NCI-H1092 treated with DMSO at 0.1 percent for 48 hours (cell line): ENCODE measurements at places on chromosomes 1 and 21.
A peak's percentile ranks its signal among the peaks of the same experiment; 100 is the strongest.

DNA sequence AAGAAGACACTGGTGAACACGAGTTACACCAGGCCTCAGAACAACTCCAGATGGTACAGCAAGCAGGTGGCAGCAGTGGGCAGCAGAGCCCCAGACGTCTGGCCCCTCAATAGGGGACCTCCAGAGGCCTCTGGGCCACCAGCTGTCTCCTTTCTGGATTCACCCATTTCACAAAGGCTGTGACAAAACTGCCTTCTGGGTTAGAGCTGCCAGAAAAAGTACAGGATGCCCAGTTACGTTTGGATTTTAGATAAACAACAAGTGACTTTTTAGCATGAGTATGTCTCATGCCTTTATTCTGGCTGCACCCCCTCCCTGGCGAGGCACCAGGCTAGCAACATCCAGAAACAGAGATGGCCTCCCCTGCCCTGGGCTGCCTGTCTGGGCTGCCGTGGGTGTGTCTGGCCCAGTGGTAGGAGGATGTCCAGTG, 30.1 kb downstream of the ITPKB start:
- peak; percentile 18 for DNase-seq

GRCh38 chr1:6136516-6137220, 43.5 kb downstream of the CHD5 start:
- DNase-seq: no peak

DNA sequence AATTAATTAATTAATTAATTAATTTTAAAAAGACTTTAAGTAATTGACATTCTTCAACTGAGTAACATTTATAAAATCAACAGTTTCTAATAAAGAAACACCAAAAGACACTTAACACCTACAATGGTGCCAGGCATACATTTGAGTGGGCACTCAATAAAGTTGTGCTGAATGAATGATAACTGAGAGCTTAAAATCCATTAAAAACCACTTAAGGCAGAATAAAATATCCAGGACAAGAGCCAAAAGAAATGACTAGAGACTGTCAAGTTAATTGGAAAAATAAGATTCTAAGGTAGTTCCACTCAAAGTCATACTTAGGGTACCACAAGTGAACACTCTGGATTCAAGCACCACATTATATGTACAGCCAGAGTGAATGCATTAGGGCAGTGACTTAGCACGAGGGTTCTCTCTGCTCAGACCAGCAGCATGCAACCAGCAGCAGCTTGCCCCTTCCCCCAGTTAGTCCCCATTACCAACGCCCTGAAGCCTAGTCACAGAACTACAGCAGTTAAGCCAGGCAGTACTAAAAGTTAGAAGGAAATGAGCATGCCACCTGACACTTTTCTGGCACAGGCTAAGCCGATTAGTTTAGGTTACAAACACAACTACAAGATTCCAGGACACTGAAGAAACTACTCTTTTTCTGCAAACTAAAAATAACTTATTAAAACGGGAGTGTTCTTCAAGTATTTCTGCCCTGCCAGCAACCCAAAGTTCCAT, 46.5 kb downstream of the LUZP1 start:
- DNase-seq: no peak

DNA sequence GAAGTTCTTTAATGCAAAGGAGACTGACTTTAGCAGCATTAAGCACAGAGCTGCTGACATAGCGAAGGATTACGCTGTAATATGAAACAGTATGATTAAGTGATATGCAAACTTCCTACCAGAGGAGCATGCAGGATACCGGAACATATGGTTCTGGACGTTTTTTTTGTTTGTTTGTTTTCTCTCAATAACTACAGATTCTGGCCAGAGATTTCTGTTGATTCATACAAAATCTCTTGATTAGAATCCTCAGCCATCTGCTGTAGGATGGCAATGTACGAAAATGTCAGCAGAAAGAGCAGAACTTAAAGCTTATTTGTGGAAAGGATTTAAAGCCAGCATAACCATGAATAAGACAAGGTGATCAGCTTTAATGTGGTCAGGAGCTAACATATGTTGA, 970.7 kb downstream of the KCNT2 start:
- DNase-seq: no peak

GRCh38 chr1:231166398-231166797, 4.5 kb downstream of the TRIM67 start:
- no peak for DNase-seq

DNA sequence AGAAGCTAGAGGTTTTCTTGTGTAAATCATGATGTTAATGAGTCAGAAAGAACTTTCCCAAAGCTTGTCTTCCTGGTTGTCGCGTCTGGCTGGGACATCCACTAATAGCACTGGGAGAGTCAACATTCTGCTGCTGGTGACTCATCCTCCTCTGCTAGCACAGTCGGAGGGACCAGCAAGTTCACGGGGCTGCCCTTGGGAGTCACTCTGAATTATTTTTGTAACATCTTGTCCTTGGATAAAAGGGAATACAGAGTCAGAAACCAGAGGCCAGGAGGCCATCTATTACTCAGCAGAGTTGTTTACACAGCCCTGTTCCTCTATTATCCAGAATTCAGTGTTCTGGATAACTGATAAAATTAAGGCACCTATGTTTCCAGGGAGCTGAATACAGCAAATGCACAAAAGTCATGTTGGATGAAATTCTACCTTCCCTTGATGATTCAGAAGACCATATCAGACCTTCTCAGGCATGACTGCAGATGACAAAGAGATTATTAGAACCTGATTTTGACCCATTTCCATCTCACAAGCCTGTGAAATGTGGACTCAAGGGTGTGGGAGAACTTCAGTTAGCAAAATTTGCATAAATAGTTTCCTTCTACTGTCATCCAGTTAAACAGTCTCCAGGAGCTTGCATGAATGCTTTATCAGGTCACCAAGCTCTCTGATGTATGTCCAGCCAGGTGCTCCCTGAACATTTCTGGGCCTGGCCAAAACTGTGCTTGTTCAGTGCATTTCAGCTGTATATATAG, 68.1 kb downstream of the JAK1 start:
- DNase-seq: no peak

DNA sequence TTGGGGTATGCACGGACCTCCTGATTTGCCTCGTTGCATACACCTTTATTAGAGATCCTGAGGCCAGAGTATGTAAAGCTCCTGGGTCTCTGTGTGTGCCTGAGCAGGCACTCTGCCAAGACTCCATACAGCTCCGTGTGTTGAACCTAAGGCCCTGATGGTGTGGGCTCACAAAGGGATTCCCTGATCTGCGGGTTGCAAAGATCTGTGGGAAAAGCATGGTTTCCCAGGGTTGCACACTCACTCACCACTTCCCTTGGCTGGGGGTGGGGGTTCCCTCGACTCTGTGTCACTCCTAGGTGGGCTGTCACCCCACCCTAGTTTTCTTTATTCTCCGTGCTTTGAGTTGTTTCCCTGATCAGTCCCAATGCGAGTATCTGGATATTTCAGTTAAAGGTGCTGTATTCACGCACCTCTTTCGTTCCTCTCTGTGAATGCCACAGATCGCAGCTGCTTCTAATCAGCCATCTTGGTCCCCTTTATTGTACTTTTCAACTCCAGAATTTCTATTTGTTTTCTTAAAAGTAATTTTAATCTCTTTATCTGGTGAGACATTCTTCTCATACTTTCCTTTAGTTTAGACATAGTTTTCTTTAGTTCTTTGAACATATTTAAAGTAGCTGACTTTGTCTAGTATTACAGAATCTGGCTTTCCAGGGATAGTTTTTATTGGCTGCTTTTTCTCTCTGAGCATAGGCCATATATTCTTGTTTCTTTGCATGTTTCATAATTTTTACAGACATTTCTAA, 39.0 kb upstream of the F3 start:
- DNase-seq: no peak

DNA sequence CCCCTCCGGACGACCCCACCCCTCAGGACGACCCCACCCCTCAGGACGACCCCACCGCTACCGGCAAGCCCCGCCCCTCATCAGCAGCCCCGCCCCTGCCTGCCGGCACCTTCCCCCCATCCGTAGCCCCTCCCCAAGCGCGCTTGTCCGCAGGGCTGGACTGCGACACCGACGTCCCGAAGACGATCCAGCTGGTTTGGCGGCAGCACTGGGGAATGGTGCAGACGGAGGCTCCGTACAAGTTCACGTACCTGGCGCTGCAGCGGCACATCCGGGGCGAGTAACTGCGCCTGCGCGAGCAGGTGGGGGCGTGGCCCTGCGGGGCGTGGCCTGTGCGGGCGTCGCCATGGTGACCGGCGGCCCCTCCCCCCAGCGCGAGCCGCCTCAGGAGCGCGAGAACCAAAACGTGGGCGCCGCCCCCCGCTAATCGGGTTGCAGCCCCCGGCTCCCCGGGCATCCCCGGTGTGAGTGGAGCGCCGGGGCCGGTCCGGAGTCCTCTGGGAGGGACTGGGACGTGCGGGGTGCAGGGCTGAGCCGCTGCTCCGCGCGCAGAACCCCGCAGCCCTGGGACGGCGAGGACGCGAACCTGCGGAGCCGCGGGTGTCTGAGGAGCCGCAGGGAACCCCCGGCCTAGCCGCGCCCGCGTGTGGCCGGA, 4.9 kb downstream of the RNF223 start:
- no peak for DNase-seq

DNA sequence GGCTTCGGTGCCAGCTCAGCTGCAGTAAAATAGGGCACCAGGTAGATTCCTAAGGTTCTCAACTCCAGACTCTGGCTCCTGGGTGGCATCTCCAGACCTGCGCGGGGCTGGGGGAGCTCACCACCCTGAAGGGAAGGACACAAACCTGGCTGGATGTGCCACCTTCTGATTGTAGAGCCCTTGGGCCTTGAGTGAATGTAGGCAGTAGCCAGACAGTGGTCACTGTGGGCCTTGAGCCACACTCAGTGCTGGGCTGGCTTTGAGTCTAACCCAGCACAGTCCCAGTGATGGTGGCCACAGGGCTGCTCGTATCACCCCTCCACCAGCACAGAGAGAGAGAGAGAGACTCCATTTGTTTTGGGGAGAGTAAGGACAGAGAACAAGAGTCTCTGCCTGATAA, 38.0 kb upstream of the SH3GLB1 start:
- DNase-seq: no peak

- DNase-seq: peak; percentile 36
Measured at GRCh38 chr1:167401260-167401873, 117.0 kb downstream of the CD247 start.

DNA sequence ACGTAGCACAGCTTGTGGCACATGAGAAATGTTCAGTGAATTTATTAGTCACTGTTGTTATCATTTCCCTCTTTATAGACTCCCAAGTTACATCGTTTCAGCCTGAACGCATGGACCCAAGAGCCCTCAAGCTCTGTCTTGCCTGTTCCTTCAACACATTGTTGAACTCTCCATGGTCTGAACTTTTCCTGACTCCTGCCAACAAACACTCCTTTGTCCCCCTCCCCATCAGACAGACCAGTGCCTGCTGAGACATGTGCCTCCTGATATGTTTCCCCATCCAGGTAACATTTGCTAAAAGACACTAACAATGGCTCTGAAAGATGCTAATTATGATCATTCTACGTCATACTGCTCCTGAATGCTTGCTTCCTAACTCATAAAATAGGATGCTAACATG, 108.7 kb upstream of the NFIA start:
- no peak for DNase-seq

DNA sequence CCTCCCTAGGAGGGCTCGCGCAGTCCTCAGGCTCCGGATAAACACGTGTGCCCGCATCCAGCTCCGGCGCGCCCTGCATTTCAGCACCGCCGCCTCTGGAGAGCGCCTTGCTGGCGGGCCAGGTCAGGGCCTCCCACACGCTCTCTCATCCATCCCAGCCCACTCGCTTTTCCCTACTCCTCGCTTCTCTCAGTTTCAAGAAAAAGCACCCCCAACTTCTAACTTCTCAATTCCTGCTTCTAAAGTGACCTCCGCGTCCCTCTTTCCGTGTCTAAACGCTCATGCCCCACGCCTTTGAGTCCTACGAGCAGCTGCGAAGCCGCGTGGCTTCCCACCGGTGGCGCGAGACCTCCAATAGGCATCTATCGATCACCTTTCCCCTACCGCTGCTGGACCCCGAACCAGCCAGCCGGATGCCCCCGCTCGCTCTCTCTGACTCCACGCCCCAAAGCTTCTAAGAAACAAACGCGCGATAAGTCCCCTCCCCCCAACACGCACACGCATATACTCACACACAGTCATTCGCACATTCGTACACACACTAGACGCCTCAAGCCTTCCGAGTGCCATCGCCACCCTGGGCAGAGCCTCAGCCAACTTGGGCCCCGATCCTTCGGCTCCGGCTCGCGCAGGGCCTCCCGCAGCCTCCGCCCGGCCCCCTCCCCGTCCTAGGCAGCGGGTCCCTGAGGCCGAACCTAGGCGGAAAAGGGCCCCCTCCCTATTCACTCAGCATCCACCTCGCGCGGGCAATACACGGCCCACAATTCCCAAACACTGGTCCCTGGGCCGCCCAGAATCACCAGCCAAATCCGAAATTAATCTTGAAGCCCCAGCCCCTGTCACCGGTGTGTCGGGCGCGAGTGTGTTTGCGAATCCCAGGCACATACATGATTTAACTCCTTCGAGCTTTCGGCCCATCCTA, 1.1 kb downstream of the NMNAT2 start:
- peak; percentile 35 for DNase-seq

GRCh38 chr1:208083715-208084085, 160.5 kb downstream of the PLXNA2 start:
- no peak for DNase-seq

DNA sequence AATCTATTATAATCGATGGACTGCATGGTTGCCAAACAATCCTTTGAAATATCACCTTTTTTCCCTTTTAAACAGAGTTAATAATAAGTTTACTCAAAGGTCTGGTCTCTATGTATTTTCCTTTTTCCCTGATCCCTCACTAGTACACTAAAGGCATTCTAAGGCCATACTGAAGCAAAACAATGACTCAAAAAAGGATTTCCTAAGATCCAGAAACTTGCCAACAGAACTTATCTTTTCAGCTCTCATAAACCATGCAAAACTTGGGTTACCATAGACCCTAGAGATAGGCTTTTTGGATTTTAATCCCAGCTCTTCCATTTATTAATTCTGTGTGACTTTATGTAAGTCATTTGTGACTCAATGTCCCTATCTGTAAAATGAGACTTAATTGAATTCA, 77.1 kb downstream of the IFI44 start:
- no peak for DNase-seq

GRCh38 chr21:45404730-45405270, at the start of gene COL18A1:
Gene COL18A1 (plus strand): TSS chr21:45405165. CDS start chr21:45405231, 66 bp downstream.
- peak; percentile 18 for DNase-seq

GRCh38 chr1:230087028-230087716, 20.1 kb downstream of the GALNT2 start:
- no peak for DNase-seq

DNA sequence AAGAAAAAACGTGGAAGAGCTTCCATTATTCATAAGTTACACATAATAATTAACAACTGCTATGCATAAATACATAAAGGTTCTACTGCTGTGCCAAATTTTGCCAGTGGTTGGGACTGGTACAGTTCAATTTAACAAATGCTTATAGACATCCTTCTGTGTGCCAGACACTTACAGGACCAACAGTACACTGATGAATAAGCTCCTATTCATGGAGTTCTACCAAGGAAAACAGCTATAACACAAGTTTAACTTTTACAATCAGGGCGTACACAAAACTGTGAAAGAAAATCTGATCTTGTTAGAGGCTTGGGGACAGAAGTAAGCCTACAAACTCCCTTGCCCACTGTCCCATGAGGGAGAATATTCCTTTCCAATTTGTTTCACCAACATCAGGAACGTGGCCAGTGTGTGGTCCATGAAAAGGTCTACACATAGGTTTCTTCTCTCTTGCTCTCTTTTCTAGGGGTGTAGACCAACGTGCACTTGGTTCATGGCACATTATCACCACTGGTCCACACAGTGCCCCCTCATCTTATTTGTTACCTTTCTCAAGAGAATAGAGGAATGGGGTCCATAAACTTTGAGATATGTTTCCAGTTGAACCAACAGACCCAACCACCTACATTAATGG, 10.1 kb downstream of the NRIP1 start:
- DNase-seq: no peak
